Mucosa of gallbladder (tissue), 1 donor: ENCODE measurements at places on chromosomes 3 and 15. TPM values are rescaled to one million over a fixed set of nuclear protein-coding genes. Genes with fewer than 3 reads are reported as not detected.
A peak's percentile ranks its signal among the peaks of the same experiment; 100 is the strongest.

Gene ATP8B4
- 15.8 TPM for total RNA-seq

Gene SLC51A
- 0.63 TPM for total RNA-seq

- DNase-seq = peak; percentile 27
Observed at GRCh38 chr15:68383161-68384074, 48.5 kb downstream of the ITGA11 start.

DNA sequence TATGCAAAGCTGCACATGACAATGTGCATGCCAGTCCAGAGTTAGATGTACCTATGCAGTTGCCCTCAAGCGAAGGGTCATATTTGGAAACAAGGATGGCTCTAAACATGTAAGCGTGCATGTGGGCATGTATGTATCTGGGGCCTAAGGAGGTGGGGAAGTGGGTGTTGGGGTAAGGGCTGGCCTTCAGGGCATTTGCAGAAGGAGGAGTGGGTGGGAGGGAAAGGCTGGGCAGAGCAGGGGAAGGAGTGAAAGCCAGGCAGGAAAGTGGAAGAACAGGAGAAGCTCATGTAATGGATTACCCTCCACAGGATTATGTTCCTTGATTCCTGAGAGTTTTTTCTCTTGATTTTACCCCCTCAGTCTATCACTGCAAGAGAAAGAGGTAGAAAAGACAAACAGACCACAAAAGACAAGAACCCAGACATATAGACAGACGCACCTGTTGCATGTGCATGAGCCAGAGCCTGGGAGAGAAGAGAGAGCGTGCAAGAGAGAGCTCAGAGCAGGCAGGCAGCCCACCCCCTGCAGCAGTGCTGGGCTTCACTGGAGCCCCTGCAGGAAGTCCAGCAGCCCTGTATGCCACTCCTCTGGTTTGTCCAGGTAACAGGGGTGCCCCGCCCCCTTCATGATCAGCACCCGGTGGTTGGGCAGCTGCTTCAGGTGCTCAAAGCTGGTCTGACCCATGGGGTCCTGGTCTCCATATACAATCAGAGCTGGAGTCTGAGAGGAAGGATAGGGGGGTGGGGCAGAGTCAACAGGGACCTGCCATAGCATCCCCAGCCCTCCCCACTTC is 1.8 kb upstream of the PCBP4 start:
- no peak for DNase-seq

Gene GOLGA8S
- total RNA-seq = 0.29 TPM

- no peak for DNase-seq
Observed at GRCh38 chr3:73073091-73073707, 11.7 kb downstream of the EBLN2 start.

DNA sequence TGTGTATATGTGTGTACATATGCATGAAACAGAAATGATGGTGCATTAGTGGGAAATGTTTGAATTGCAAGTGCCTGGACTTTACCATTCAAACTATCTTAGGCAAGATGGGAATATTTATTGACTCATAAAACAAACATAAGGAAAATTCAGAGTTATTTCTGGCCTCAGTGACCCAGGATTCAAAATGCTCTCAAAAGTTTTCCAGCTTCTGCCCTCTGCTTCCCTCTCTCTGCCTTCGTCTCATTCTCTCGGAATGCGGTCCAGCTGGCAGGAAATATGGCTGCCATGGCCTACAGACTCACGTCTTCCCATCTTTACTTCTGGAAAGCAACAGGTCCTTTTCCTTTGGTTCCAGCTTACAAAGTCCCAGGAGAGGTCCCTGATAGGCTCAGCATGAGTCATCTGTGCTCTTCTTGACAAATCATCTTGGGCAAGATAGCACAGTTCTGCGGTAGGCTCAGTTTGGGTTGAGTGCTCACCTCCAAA is 8.7 kb upstream of the ZNF774 start:
- no peak for DNase-seq

Gene MYLK
- 671 TPM for total RNA-seq

- no peak for DNase-seq
Observed at GRCh38 chr3:117624424-117624823, 914.8 kb downstream of the TUSC7 start.

DNA sequence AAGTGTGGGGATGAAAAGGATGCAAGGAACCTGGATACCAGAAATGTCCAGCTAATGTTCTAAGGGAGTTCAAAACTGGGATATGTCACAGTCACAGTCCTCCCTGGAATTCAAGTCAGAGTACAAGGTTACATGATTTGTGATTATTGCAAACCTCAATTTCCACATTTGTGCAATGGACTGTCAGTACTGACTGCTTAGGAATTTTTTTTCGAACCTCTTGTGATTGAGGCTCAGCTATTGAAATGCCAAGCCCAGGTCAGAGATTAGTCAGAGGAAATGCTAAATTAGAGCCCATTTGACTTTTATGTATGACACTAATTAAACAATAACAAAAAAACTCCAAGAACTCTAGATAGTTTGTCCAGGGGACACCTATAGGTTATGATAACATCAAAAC is 210.2 kb downstream of the THSD4 start:
- no peak for DNase-seq
